ENCODE measurements at places on chromosomes 1 and 21. TPM values are rescaled to one million over a fixed set of nuclear protein-coding genes. Genes with fewer than 3 reads are reported as not detected.

CENPS gene
- total RNA-seq: 11.2 TPM

- no peak for DNase-seq
Measured at GRCh38 chr1:41394959-41395956, 34.0 kb downstream of the FOXO6 start.

- no peak for DNase-seq
Measured at GRCh38 chr1:23751815-23752200, 8.5 kb downstream of the ELOA start.

DNA sequence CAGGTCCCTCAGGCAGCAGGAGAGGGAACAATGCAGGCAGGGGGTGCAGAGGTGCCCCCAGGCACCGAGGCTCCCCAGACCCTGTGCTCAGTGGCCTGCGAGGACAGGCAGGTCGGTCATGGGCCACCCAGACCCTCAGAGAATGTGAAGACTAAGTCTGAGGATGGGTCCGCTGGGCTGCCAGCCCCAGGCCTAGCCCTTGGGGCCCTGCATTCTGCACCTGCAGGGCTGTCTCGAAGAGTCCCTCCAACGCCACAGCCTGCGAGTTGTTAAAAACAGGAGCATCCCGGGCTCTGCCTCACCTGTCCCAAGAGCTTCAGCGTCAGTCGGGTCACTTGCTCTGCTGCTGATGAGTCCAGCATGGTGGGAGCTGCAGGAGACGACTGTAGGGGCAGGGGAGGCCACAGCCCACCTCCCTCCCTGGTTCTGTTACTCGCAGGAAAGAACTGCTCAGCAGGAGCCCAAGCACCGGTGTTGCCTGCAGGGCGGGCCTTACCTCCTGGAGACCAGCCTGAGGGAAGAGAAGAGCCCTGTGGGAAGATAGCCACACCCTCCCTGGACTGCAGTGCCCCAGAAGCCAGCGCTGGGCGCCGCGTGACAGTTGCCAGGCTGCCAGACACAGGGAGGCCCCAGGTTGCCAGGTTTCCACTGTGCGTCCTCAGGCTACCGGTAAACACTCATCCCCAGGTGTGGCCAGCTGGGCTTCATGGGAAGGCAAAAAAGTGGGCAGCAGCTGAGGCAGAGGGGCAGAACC is 5.8 kb downstream of the C21orf58 start:
- DNase-seq: no peak

TUT4 gene
- total RNA-seq: 18.7 TPM

DNA sequence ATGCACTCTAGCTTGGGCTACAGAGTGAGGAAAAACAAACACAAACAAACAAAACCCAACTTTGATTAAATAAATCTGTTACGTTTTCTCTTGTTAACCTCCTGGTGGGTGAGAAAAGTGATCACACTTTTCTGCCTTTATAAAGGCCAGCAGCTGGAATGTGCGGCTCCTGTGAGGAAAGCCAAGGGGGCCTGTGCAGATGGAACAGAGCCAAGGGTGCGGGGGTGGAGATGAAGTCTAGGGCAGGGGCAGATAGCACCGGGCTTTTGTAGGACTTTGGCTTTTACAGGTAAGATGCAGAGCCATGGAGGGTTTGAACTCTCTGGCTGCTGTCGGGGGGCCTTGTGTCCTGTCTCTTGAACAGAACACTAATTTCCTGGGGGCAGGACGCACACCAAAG is 40.7 kb upstream of the GPR37L1 start:
- DNase-seq: no peak

GRCh38 chr1:229664133-229664689 is 38.2 kb downstream of the URB2 start:
- no peak for DNase-seq

SEC16B gene
- 0.17 TPM for total RNA-seq

FOXJ3 gene
- 17.2 TPM for total RNA-seq

TDRD5 gene
- 0.06 TPM for total RNA-seq

- DNase-seq: no peak
Measured at GRCh38 chr21:16821588-16821987, 691.3 kb upstream of the CXADR start.

- no peak for DNase-seq
Measured at GRCh38 chr1:198157847-198158725, 1.3 kb downstream of the NEK7 start.

CADM3 gene
- total RNA-seq: not detected

DNA sequence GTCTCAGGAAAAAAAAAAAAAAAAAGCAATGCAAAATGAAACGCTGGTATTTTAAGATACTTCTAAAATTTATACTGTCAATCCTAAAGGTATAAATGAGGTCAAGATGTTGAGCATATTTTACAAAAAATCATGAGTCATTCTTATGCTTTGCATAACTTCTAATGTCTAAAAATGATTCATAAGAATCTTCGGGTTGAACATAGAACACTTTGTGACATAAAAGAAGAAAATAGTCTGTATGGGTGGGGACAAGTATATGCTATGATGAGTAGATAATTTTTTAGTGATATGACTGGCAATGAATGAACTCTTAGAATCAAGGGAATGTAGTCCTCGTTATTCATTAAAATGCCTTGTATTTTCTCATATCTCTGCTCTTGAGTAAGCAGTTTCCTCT is 416.9 kb upstream of the USP24 start:
- DNase-seq: no peak

- peak; percentile 77 for DNase-seq
Measured at GRCh38 chr1:22747021-22747734, 36.5 kb downstream of the EPHB2 start.

SLAMF6 gene
- not detected for total RNA-seq

AGMAT gene
- 3.8 TPM for total RNA-seq

AADACL3 gene
- not detected for total RNA-seq

GRCh38 chr1:186930238-186930637 is 101.5 kb downstream of the PLA2G4A start:
- no peak for DNase-seq

DNA sequence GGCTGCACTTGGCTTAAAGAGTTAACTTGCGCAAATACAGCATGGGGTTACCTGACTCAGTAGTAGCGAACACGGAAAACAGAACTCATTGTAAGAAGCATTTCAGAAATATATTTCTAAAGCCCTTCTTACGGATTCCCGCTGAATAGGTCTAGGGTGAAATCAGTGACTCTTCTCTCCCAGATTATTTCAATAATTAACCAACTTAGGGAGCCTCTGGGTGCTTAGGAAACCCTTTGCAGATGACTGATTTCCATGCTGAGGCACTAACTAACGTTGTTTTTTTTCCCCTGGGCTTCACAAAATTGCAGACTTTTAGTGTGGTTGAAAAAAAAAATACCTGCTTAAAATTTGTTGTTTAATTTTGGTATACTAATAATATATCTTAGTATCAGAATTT is 40.3 kb downstream of the BTG3 start:
- peak; percentile 51 for DNase-seq
